ENCODE measurements at places on chromosomes 2 and 18. TPM values are rescaled to one million over a fixed set of nuclear protein-coding genes. Genes with fewer than 3 reads are reported as not detected.

LHCGR gene
- not detected for polyA plus RNA-seq

COA5 gene
- 25.1 TPM for polyA plus RNA-seq

CNTNAP5 gene
- not detected for polyA plus RNA-seq

GRCh38 chr18:26593365-26594320, 45.3 kb upstream of the KCTD1 start:
- no peaks in the 10 kb centered on the region for H3K4me1 ChIP-seq
- no peak overlapping the region for H3K27ac ChIP-seq
- H3K27me3 ChIP-seq: peaks cover 8% of the 10 kb centered on the region

DNA sequence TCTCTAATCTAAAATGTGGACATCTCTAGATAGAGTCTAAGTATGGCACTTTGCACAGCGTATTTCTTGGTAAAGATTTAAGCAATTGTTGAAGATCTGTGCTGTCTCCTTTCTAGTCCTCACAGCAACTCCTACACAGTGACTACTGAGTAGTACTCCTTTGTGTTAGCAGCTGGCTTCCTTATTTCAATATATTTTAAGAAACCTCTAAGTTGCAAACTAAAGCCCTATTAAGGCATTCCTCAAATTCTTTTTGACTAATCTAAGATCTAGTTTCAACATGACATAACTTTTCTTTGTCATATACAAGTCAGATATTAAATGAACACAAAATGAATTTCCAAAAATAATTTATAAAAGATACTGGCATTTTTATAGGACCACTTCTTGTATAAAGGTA, 121.8 kb upstream of the DNAJC10 start:
- H3K36me3 ChIP-seq: no peaks in the 10 kb centered on the region
- DNase-seq: no peak
- no peak overlapping the region for H3K27ac ChIP-seq
- H3K27me3 ChIP-seq: no peaks in the 10 kb centered on the region
- no peak overlapping the region for H3K4me3 ChIP-seq

DNA sequence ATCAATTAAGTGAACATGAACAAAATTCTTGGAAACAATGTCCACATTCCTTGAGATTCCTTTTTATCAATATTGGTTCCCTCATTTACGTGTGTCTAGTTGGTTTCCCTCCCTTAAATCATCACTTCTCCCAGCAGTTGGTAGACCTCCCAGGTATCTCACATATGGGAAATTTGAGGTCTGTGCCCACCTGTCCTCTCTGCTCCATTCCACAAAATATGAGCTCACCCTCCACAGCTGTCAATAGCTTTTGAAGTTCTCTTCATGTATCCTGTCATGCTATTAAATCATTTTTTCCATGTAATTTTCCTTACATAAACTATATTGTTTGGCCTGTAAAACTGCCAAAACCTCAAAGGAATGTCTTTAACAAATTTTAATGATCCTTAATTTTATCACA, 992.2 kb upstream of the ACVR2A start:
- no peak for DNase-seq
- no peak overlapping the region for H3K4me3 ChIP-seq
- H3K27me3 ChIP-seq: no peaks in the 10 kb centered on the region
- no peaks in the 10 kb centered on the region for H3K36me3 ChIP-seq
- peaks cover 9% of the 10 kb centered on the region for H3K4me1 ChIP-seq
- H3K27ac ChIP-seq: no peak overlapping the region

All from keratinocyte (primary cell).